ENCODE measurements at places on chromosomes 2 and 18.

- no peak for DNase-seq
Measured at GRCh38 chr18:55781481-55781957, 193.5 kb upstream of the TCF4 start.

DNA sequence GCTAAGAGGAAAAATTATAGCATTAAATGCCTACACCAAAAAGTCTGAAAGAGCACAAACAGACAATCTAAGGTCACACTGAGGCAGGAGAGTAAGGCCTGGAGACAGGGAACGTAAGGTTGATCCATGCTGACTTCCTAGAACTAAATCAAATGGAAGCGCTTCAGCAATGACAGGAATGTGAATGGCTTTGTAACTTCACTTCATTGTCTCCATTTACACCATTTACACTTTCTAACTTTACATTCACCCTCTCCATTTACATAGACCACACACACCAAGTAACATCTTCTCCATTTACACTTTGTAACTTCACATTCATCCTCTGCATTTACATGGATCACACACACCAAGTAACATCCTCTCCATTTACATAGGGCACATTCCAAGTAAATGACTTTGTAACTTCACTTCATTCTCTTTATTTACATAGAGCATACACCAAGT is 103.1 kb upstream of the SPATS2L start:
- DNase-seq, result no peak

GRCh38 chr18:6362559-6363129 is 52.1 kb downstream of the L3MBTL4 start:
- no peak for DNase-seq

DNA sequence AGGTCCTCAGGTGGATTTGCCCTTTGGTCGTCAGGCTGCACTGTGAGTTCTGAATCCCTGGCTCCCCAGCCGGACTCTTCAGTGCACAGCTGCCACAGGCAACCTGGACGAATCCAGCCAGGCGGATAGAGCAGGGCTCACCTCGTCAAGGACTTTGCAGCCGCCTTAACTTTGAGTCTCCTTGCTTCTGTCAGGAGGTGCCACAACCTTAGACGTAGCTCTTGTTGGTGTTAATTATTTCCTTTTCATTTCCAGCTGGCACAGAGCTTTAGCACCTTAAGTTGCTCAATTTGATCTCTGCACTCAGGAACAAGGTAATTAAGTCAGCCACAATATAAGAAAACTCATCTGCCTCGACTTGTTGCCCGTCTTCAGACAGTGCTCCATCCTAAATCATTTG is 17.7 kb downstream of the SMIM21 start:
- no peak for DNase-seq

GRCh38 chr2:215557701-215558100 is 121.8 kb upstream of the FN1 start:
- no peak for DNase-seq

- no peak for DNase-seq
Measured at GRCh38 chr2:118914721-118915453, 27.1 kb upstream of the MARCO start.

- DNase-seq, result no peak
Measured at GRCh38 chr2:27911458-27912210, 21.1 kb downstream of the BABAM2 start.

DNA sequence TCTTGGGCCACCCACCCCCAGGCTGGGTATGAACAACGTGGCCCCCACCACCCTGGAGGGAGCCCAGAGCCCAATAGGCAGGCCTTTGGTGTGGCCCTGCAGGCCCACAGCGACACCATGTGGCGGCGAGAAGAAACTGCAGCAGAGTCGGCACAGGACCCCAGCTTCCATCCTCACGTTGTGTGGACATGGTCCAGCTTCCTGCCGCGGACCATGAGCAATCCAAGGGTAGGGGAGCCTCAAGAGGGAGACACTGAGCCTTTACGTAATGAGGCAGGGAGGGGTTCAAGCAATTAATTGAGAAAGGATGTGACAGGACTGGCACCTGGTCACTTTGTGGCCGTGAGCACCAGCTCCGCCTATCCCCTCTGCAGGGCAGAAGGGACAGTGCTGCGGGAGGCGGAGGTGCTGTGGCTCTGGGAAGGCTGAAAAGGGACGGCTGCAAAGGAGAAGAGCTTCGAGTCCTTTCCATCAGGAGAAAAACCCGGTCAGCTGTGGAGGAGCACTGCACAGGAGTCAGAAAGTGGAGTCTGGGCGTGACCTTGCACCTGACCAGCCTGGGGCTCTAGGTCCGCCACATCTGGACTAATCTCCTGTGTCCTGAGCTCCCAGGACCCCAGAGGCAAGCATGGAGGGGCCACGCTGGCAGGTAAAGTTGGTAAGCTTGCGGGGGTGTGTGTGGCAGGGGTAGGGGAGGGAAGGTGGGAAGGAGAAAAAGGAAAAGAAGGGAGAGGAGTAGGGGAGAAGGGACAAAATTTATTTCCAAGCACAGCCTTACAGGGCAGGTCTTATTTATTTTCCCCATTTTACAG is 44.9 kb downstream of the TMEM37 start:
- no peak for DNase-seq

- no peak for DNase-seq
Measured at GRCh38 chr2:68536000-68536399, 68.6 kb downstream of the APLF start.

DNA sequence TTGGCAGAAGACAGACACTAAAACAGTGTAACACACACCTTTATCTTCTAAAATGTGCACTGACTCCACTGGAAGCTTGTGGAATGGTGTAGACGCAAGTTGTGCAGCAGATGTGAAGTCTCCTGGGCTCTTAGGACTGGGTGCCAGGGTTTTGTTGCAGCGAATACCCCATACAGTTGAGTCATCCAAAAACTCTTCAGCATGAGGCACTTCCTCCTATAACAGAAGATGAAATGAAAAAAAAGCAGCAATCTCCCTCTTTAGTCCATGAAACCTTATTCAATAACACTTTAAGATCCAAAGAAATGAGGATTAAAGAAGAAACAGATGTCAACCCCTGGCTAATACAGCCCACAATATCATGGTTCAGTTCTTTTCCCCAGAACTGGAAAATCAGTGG is 22.2 kb downstream of the BUB1 start:
- DNase-seq, result no peak

GRCh38 chr2:50732796-50733195 is 299.1 kb downstream of the NRXN1 start:
- no peak for DNase-seq

GRCh38 chr2:126275098-126275497 is 380.9 kb upstream of the GYPC start:
- DNase-seq, result no peak

GRCh38 chr18:62011416-62011815 is 118.6 kb upstream of the RNF152 start:
- no peak for DNase-seq

DNA sequence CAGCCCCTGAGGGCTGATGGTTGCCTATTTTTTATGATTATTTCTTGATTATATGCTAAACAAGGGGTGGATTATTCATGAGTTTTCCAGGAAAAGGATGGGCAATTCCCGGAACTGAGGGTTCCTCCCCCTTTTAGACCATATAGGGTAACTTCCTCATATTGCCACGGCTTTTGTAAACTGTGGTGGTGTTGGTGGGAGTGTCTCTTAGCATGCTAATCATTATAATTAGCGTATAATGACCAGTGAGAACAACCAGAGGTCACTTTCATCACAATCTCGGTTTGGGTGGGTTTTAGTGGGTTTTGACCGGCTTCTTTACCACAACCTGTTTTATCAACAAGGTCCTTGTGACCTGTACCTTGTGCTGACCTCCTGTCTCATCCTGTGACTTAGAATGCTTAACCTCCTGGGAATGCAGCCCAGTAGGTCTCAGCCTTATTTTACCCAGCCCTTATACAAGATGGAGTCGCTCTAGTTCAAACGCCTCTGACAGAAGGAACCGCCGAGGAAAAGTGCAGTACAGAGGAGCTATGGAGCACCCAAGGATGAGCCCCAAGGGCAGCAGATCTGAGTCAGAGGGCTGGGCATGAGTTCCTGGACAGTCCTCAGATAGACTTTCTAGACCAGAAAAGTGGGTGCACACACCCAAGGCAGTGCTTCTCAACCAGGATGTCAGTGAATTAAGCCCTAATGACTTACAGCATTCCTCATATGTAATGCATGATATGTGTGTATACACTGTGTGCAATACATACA is 37.1 kb upstream of the ASAP2 start:
- DNase-seq, result no peak

DNA sequence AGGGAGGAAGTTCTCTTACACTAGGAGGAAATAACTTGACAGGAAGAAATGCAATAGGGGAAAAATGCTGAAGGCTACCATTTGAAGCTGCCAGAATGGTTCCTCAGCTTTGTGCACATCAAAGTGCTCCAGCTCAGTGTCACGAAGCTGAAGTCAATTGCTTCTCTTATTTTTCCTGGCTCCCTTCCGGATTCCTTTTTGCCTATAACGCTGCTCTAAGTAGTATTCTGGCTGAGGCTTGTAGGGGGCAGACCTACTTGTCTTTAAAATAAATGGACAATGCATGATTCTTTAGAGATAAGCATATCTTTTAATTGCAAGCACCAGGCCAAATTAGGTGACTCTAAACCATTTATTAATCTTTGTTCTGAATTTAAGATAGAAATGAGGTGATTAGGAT is 60.3 kb upstream of the SCN1A start:
- DNase-seq, result no peak

- DNase-seq, result no peak
Measured at GRCh38 chr2:78561876-78562275, 463.6 kb upstream of the REG3G start.

- DNase-seq, result no peak
Measured at GRCh38 chr2:155913356-155913755, 419.2 kb downstream of the NR4A2 start.

DNA sequence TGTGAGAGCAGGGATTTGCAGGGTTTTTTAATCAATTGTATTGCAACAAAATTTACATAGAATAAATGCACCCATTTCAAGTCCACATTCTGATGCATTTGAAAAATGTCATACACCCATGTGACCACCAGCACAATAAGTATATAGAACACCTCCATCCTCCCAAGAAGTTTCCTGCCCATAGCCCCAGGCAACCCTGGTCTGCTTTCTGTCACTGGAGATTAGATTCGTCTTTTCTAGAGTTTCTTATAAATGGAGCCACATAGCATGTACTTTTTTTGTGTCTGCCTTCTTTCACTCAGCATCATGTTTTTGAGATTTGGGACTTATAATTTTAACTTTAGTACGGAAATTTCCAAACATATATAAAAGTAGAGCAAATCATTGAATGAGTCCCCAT is 127.2 kb upstream of the EPAS1 start:
- no peak for DNase-seq

DNA sequence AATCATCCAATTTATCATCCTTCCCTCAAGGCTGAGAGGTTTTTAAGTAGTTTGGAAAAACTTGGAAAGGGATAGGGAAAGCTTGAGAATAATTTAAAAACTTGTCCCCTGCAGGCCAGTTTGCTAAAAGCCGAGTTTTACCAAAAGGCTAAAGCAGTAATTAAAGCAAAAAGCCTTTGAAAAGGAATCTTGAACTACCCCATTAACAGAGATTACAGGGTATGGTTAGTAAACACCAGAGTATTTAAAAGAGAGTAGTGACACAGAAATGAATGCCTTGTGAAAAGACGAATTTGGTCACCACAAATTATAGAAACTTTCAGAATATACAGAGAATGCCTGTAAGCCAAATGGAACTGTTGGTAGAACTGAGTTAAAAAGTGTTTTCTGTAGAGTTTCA is 85.0 kb downstream of the FMNL2 start:
- DNase-seq, result no peak

DNA sequence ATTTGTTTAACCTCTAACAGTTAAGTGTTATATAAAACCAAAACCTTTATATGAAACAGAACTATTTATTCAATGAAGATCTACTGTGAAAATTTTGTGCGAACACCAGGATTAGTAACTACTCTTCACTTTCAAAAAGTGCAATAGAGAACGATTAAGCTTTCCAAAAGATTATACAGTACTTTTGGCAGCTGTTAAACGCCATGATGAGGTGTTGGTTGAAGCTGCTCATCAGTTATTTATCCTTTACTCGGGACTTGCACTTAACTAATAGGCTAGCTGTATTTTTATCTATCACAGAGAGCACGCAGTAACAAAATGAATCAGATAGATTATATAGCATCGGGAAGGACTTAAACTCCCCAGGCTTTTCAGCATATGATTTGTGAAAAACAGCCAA is 113.6 kb downstream of the GCA start:
- DNase-seq, result no peak

DNA sequence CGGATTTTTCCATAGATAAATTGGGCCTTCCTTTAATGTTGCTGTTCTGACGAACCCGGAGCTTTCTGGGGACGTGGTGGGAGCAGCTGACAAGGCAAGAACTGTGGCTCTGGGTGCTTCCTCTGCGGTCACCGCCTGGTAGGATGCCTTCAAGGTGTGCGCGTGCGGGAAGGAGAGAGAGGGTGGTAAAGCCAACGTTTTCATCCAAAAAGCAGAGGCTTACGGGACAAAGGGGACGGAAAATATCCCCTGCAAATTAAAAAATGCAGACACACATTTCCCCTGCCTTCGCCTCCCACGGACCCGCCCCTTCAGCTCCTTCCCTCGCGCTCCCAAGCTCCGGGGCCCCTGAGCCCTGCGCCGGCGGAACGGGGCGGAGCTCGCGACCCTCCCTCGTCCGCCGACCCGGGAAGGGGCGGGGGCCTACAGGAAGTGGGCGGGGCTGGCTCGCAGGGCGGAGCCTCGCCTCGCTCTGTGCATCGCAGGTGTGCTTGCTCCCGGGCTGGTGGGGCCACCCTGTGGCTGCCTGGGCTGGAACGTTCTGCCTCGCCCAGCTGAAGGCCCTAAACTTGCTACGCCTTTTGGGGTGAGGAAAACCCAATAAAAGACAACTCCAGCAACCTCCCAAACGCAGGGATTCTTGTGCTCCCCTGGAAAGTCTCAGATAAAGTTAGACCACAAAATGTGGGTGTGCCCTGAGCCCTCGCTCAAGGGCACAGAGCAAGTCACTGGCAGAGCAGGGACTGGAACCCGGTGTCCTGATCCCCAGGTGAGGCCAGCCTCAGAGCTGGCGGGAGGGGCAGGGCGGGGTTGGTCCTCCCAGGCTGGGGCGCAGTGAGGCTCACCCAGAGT is 25.4 kb upstream of the SLC66A3 start:
- no peak for DNase-seq

DNA sequence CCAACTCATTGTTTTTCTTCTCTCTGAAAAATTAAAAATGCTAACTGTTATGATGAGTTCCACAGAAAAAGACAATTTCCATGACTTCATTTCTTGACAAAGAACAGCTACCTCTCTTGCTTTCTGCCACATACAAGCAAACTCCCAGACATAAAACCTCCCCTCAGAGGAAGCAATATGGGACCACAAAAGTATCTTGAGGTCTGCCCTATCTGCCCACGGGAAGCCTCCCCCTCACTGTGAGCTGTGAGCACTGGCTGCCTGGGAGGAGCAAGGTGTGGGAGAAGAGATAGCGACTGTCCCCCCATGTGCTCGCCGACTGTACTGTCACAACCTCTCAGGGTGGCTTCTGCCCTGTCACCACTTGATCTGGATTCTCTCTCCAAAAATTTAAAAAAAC is 69.7 kb upstream of the NRP2 start:
- DNase-seq, result no peak

DNA sequence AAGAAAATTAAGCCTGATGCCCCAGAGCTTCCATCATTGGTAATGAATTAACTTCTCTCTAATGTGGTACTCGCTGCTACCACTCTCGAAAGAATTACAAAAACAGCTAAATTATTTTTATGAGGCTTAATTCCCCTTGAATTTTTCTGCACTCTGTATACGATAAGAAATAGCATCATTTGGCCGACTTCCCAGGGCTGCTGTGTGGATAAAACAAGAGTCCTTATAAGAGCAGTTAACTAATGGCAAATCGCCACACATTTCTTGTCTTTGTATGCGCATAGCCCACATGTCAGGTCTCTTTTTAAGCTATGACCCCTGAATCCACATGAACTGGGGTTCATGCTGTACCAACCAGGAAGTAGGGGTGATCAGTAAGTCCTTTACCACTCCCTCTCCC is 668.4 kb downstream of the TMEM182 start:
- DNase-seq, result no peak
